ENCODE measurements at places on chromosomes 12 and 14.

DNA sequence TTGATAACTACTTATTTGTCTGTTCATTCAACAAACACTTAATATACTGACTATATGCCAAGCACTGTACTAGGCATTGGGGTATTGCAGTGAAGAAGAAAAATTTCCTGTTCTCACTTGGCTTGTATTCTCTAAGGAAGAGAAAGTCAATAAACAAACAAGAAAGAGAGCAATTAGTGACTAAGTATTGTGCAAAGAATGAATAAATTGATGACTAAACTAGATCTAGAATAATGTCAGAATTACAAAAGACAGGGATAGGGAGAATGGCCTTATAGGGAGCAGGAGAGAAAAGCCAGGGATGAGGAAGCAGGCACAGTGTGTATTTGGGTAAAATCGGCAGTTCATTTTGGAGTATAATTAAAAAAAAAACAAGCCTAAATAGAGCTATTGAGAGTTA, 4.2 kb upstream of the LIN7A start:
- DNase-seq = no peak

DNA sequence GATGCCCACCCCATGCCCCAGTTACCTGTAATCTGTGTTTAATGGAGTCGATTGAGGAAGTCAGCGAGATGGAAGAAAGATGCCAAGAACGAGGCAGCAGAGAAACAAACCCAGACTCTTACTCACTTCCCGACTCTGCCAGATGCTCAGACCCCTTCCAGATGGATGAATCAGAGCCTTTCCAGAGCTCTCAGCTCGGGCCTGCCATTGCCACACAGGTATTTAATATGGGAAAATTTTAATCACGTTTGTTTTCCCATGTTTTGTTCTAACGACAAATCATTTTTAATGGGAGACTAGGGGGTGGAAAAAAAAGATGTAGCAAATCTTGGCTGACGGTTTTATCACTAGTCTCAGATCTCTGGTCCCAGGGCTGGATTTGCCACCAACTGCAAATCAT, 72.5 kb upstream of the SRRM4 start:
- DNase-seq = no peak

GRCh38 chr14:59280961-59281360, 92.5 kb downstream of the DAAM1 start:
- no peak for DNase-seq

- no peak for DNase-seq
Observed at GRCh38 chr12:13099844-13100604, 3.4 kb downstream of the GSG1 start.

- DNase-seq = no peak
Observed at GRCh38 chr14:62462988-62463387, 582.3 kb downstream of the KCNH5 start.

GRCh38 chr12:15592934-15593333, 196.3 kb downstream of the EPS8 start:
- DNase-seq = peak; percentile 9

- DNase-seq = no peak
Observed at GRCh38 chr14:99596071-99596627, 7.9 kb downstream of the CCDC85C start.

DNA sequence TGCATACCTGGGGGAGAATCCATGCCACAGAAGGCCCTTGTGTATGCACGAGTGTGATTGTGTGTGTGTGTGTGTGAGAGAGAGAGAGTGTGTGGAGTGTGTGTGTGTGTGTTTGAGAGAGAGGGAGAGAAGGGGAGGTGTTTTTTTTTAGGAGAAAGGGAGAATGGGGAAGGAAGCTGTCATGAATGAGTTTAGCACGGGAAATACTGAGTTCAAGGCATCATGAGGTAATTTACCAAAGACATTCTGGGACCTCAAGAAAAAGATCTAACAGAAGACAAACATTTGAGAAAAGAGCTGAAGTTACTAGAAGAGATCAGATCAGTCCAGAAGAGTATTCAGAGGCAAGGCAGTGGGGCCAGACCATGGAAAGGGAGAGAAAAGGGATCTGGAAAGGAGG, 157.1 kb downstream of the TTC7B start:
- no peak for DNase-seq

DNA sequence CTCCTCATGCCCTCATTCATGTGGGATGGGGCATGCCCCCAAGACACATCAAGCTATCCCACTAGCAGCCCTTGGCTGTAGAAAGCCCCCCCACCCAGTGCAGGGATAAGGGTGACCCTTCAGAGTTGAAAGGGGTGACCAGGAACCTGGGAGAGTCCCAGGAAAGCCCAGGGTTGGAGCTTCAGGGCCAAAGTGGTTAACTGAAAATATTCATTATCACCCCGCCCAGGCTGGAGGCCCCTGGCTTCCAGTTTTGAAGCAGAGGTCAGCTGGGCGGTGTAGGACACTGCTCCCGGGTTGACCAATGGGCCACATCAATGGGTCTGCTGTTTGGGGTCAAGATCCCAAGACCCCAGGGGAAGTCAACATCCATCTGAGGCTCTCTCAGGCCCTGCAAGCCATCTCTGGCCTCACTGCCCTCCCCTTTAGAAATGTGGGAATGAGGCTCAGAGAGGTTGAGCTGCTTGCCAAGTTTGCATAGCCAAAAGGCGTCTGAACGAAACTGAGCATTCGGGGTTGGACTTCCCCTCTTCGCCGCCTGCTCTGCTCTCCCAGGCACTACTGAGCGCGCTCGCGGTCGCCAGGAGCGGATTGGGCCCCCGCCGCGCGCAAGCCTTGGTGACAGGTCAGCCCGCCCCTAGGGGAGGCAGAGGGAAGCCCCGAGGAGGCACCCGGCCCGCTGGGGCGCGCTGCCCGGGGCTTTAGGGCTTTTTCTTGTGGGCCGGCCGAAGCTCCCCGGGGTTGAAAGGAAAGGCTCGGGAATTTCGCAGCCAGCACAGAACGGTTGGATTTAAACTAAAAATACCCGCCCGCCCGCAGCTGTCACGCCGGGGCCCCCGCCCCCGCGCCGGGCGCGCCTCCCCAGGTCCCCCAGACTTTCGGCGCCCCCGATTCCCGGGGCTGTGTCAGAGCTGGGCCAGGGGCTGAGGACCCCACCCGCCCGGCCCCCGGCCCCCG, 576 bp downstream of the SYNE3 start:
- DNase-seq = peak; percentile 72

DNA sequence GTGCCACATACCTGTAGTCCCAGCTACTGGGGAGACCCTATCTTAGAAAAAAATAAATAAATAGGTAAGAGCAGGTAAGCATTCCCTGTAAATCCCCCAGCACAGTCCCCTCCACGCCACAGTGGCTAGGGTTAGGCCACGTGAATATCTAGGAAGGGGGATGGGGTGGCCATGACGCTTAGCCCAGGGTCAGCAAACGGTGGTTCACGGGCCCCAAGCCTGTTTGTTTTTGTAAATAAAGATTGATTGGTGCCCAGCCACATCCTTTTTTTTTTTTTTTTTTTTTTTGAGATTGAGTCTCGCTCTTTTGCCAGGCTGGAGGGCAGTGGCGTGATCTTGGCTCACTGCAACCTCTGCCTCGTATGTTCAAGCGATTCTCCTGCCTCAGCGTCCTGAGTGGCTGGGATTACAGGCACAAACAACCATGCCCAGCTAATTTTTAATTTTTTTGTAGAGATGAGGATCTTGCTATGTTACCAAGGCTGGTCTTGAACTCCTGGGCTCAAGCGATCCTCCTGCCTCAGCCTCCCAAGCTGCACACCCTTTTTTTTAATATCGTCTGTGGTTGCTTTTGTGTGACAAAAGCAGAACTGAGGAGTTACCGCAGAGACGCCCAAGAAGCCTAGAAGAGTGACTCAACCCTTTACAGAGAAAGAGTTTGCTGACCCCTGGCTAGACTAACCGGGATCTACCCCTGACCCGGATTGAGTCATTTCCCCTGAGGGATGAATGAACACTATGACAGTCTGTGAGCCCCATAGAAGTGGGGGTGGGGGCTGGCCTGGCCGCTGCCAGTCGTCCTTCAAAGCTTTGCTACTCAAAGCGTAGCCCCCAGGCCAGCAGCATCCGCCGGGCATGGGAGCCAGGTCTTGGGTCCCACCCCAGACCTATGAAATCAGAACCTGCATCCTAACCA, 113.7 kb upstream of the NCOR2 start:
- DNase-seq = peak; percentile 84

DNA sequence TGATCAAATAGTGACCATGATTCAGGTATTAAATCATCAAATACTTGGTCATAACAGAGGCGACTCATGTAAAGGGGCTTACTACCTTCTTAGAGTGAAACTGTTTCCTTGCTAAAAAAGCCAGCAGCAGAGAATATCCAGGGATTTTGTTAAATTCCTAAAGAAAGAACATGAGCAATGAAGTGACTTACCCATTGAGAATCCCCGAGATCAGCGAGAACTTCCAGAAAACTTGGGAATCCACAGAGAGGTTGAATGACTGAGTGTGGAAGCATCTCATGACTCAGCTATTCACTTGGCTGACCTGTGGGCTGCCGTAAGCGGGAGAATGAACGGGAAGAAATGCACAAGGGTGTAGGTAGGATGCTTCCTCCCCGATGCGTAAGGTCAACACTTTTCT, 85.3 kb upstream of the KCNA1 start:
- DNase-seq = peak; percentile 82

DNA sequence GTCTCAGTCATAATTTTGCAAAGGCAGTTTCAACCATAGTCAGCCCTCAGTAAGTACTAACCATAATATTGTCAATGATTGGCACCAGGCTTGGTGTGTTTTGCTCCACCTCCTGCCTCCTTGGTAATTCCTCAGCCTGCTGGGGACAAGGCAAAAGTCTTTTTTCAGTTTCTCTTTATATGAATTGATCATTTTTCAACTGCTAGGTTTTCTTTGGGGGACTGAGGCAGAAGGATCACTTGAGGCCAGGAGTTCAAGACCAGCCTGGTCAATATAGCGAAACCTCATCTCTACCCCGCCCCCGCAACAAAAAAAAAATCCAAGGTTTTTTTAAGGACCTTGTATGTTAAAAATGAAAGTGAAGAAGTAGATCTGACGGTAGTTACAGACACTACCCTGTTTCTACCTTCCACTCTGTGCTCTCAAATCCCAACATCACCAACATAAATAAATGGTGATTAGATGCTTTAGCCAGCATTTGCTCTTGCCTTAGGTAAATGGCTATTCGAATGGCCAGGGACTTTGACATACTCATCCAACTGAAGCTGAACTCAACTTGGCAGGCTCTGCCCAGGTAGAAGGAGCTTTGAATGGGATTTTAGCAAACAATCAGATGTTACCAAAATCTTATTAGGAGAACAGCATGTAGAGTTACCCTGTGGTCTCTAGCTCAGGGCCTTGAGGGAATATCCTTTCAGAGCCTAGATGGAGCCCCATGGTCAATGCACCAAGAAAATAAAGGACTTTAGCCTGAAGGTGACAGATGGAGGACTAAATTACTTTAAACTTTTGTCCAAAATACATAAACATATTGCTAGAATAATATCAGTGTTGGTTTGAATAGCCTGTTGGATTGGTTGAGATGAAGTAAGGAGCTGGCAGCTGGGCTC, 126.9 kb upstream of the AMIGO2 start:
- DNase-seq = no peak

DNA sequence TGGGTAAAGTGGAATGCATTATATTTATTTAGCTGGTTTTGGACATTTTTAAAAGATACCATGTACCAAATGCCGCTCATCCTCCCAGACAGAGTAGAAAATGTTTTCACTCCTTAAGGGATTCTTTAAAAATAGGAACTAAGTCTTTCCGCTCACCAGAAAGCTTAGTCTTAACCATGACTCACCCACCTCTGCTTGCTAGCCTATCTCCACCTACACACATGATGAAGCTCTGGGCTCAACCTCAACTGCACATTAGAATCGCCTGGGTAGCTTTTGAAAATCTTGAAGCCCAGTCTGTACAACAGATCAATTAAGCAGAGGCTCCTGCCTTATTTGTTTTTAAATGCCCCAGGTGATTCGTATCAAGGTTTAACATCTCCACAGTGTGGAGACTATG, 260.5 kb downstream of the NEDD1 start:
- no peak for DNase-seq

GRCh38 chr14:103280278-103280928, 53.6 kb upstream of the EIF5 start:
- DNase-seq = no peak

DNA sequence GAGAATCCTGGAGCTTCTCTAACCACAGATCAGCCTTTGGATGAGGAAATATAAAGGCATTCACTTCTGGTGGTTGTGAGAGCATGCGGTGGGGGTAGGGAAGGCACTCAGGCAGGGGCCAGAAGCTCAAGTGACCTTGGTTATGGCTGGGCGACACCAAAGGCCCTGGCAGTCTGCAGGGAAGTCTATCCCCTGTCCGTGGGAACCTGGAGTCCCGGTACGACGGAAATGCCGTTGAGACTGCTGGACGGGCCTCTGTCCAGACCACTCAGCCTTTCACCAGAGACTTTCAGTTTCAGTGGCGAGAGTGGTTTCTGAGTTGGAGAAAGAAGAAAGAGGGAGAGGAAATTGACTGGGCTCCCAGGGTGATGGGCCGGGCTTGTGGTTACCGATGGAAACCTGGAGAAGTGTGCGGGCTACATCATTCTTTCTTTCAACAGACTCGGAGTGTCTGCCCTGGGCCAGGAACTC, 20.9 kb downstream of the ISCA2 start:
- no peak for DNase-seq

DNA sequence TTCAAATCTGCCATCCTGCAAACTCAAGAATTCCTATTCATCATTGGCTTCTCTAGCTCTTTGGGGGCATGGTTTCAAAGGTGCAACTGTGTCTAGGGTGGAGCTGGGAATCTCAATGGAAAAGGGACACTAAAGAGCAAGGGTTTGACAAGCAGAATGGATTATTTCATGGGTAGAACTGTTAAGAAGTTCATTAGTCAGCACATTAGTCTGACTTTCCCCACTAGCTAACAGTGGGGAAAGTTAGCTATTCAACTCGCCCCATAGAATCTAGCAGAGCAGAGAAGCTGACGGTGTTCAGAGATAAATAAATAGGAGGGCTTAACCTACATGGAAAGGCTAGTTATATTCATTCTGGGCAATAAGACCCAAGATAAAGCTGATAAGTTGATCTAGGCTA, 153.9 kb downstream of the EMP1 start:
- DNase-seq = no peak

GRCh38 chr12:3464561-3464960, 26.4 kb upstream of the PRMT8 start:
- no peak for DNase-seq

- DNase-seq = peak; percentile 65
Observed at GRCh38 chr14:21255385-21256101, 13.7 kb downstream of the HNRNPC start.

- DNase-seq = no peak
Observed at GRCh38 chr12:8917751-8918150, 3.4 kb downstream of the PHC1 start.

GRCh38 chr12:31645924-31646323, 13.6 kb upstream of the ETFBKMT start:
- no peak for DNase-seq

- no peak for DNase-seq
Observed at GRCh38 chr12:79885911-79886490, 48.9 kb downstream of the PPP1R12A start.

GRCh38 chr14:24315807-24316596, 4.7 kb downstream of the LTB4R start:
- DNase-seq = no peak

GRCh38 chr12:61916831-61917230, 343.4 kb upstream of the USP15 start:
- no peak for DNase-seq
